Placental pericyte (primary cell): ENCODE measurements at places on chromosomes 6 and 20. TPM values are rescaled to one million over a fixed set of nuclear protein-coding genes. Genes with fewer than 3 reads are reported as not detected.

The SALL4 gene
- total RNA-seq, result 0.29 and 0.88 TPM in 2 replicates

The CD24 gene
- total RNA-seq, result 4.9 TPM in 1 of 2 replicates, not detected in the other

The KCNK5 gene
- not detected in 2 replicates for total RNA-seq

The RIMS4 gene
- not detected in 2 replicates for total RNA-seq

The FAM83B gene
- total RNA-seq, result 0.44 and 0.86 TPM in 2 replicates

The LTB gene
- not detected in 2 replicates for total RNA-seq
